HL-60 (cell line): ENCODE measurements at places on chromosomes 7 and 10.

GRCh38 chr7:12360948-12361347, 42.7 kb downstream of the VWDE start:
- no peak for DNase-seq

DNA sequence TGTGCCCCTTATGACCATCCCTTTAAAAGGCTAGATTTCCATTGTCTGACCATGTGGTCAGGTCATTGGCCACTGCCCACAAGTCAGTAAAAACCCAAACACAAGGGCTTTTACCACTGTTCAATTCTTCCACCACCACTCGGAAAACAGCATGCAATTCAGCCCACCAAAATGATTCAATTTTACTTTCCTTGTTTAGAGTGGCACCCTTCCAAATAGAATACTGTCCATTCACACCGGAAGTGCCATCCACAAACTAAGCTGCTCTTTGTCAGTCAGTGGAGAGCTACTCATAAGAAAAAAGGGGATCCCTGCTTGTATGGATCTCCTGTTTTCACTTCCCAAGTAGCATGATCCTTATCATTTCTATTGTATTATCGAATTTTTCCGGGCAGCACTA, 350.7 kb upstream of the MBL2 start:
- DNase-seq: no peak

DNA sequence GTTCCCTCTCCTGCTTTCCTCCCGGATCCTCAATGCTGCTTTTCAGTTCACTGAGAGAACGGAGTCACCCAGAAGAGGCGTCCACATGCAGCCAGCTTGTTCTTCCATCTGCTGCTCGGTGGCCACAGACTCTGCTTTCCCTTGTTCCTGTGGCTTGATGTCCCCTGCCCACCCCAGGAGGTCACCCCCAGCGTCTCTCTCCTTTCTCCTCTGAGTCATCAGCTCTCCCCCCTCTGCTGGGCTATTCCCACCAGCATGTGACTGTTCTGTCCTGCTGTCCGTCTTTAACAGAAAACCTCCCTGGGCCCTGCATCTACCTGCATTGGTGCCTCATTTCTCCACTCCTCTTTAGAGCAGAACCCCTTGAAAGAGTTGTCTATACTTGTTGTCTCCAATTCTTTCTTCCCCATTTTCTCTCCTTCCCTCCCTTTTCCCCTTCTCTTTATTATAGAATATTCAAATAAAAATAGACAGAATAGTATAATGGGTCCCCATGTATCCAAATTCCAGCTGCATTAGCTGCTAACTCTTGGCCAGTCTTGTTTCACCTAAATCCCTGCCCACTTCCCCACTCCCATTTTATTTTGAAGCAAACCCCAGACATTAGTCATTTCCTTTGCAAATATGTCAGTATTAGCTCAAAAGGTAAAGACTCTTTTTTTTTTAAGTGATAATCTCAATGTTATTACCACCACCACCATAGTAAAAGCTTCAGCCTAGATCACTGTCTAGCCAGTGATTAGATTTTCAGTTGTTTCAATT, 4.1 kb downstream of the ZNF282 start:
- no peak for DNase-seq

DNA sequence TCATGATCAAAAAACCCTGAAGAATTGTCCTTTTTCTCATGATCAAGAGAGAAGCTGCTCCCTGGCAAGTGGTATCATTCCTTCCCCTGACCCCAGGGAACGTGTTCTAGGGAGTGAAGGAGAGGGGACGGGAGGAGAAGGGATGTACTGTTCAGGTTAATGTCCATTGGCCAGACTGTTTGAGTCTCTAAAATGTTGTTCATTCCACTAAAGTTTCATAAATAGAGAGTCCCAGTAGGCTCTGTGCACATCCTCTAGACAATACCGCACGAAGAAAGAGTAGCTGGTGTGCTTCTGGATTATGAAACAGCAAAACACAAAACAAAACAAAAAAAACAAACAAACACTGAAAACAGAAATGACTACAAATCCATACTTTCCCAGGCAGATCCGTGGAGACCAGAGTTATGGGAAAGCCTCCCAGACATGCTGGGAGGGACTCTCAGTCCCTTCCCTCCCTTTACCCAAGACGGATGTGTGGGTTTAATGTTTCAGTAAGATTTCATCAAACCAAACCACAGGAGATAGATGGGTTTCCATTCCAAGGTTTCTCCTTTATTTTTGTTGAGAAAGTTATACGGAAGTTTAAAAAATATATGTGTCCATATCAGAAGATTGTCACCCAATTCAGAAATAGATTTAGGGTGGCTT, 66.5 kb upstream of the TNS3 start:
- DNase-seq: no peak

DNA sequence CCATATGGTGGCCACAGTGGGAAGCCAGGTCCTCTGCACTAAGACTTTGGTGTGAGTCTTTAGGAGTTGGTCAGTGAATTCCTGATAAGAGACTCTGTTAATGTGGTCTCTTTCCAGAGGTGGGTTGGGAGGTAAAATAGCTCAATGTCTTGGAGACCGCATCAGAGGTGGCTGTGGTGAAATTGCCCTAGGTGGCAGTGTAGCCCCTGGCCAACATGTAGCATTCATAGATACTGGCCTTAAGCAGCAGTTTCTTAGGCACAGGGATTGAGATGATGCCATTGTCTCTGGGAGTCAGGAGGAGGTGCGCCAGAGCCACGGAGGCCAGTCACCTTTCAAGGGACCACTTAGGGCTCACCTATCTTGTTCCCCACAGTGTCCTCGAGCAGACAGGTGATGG, 202.8 kb downstream of the CREB5 start:
- no peak for DNase-seq

DNA sequence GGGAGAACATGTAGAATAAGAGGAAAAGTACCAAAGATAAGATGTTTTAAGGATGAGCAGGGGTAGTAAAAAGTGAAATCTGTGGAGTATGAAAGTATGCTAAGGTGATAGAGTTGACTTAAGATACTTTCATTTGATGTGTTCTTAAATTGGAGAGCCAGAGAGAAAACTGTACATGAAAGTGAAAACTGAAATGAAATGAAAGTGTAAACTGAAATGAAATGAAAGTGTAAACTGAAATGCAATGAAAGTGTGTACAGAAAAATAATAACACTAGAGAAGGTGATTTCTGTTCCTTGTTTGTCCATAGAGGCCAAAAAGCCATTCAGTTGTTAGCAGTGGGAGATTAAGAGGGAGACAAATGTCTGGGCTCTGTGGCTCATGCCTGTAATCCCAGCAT, 17.5 kb downstream of the AHR start:
- DNase-seq: no peak

DNA sequence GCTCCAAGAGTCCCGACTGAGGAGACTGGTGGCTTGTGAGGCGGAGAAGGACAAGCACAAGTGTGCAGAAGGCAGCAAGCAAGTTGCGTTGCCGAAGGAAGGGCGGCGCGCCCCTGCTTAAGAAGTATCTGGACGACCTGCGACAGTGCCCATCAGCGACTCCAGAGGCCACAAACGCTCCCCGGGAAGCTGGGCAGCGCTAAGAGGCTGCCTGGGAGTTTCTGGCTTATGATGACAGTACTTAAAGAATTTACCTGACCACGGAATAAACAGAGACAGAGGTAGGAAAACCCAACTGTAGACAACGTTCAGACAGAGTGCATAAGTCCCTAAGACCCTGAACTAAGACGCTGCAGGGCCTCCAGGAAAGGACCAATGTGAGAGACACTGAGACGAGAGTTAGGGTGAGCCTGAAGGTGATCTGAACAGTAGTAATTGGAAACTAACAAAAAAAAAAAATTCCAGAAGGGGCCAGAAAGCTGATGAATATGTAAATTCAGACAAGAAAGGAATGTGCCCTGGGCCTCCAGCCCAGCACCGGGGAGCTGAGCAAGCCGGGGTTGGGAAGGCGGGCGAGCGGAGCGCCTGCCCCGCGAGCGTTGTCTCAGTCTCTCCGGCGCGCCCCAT, 1.0 kb downstream of the OSBPL3 start:
- DNase-seq: no peak

GRCh38 chr7:73919694-73920375, 58.9 kb downstream of the TMEM270 start:
- no peak for DNase-seq

DNA sequence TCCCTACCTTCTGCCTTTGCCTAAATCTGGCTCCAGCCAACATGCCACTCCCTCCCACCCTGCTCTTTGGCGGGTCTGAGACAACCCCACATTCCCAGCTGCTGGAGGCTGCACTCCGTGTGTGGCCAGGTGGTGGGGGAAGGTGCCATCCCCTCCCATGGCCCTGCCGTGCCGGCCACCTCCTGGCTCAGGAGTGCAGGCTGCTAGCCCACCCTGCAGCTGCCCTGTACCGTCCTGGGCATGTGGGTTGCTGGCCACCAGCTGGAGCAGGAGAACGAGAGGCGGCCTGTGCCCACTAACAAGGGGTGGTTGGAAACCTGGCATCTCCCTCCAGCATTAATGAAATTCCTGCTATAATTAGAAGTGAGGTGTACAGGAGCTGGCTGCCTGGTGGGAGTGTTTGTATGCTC, 97.6 kb downstream of the ZMIZ1 start:
- no peak for DNase-seq

DNA sequence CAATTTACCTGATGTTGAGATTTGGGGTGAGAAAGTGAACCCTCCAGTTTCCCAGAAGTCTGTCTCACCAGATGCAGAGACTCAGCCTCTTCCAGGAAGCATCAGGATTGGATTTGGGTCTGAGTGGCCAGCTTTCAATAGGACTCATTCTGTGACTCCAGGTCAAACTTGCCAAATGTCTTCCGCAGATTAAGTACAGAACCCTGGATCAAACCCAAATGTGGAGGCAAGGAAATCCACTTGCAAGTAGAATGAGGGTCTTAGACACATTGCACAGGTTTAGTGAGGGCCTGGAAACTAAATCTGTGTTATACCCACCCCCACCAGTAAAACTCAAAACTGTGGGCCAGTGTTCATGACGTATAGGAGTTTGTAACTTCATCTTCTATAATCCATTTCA, 372.2 kb upstream of the MGMT start:
- no peak for DNase-seq

DNA sequence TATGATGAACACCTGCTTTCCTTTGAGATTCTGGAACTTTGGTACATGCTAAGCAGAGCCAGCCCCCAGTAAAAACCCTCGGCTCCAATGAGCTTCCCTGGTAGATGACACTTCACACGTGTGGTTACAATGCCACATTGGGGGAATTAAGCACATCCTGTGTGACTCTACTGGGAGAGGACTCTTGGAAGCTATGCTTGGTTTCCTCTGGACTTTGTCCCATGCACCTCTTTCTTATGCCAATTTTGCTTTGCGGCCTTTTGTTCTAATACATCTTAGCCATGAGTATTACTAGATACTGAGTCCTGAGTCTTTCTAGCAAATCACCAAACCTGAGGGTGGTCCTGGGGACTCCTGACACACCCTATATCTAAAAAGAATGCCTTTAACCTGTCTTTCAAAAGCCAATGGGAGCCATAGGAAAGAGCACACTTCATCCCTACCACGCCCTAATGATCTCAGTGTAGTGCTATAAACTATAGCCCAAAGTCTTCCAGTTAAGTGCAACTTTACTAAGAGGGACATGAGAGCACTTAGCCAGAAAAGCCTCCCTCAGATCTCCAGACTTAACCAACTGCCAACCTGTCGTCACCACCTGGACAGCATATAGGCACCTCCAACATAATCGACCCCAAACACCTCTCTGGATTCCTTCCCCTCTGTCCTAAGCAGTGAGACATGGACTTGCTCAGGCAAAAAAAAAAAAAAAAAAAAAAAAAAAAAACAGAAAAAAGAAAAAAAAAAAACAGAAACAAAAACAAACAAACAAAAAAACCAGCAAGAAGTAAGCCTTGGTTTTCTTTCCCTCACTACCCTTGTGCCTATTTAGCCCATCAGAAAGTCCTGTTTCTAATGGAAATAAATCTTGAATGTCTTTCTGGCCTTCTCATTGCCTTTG, 37.4 kb downstream of the CCDC6 start:
- DNase-seq: no peak

- peak; percentile 85 for DNase-seq
Measured at GRCh38 chr7:88395715-88396114, 89.0 kb upstream of the STEAP4 start.

GRCh38 chr10:50464004-50464409, 159.7 kb downstream of the SGMS1 start:
- DNase-seq: peak; percentile 71
